HAP-1 (cell line): ENCODE measurements at places on chromosomes 4 and X.

- DNase-seq = no peak
Measured at GRCh38 chr4:125121581-125121980, 193.2 kb upstream of the FAT4 start.

DNA sequence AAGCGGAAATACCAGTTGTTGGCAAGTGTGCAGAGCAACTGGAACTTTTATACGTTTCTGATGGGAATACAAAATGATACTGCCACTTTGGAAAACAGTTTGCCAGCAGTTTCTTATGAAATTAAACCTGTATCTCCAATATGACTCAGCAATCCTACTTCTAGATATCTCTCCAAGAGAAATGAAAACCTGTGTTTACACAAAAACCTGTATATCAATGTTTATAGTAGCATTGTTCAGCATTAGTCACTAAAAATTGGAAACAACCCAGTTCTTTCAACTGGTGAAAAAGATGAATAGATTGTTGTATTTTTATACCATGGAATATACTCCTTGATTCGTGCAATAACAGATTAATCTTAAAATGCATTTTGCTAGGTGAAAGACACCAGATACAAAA, 26.8 kb downstream of the ATP7A start:
- DNase-seq = no peak

GRCh38 chrX:57137501-57137900, 304 bp upstream of the SPIN2A start:
- DNase-seq = no peak

DNA sequence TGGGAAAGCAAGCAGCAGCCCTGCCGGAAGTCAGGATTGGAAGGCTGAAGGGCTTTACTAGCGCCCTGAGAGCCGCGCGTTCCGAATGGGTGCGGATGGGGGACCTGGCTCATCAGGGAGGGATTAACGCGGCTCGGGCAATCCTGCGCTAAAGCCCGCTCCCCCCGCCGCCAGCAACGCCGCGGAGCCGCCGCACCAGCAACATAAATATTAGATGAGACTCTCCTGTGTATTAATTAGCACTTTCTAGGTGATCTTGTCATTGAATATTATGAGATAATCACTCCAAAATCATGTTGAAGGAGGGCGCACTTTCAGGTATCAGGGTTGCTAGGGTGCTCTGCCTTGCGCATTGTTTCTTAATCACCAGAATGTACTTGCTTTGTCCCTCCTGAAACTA, 357.2 kb upstream of the FAM241A start:
- no peak for DNase-seq
